ENCODE measurements at places on chromosomes 5 and 9. TPM values are rescaled to one million over a fixed set of nuclear protein-coding genes. Genes with fewer than 3 reads are reported as not detected.

DNA sequence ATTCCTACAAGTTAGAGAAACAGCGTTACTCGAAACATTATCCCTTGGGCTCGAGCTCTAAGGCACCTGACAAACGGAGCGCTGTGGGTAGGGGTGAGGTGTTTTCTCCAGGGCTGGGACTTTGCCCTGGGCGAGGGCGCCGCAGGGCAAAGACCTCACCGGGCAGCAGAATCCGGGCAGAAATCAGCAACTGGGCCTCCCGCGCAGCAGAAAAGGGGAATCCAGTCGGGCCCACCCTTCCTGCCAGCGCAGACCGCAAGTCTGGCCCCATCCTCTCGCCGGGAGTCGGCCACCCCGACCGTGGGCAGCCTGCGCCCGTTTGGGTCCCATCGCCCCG lies 430 bp upstream of the MSH3 start:
- no peak for DNase-seq

- DNase-seq: no peak
Measured at GRCh38 chr5:53008751-53009150, 19.6 kb downstream of the ITGA2 start.

DNA sequence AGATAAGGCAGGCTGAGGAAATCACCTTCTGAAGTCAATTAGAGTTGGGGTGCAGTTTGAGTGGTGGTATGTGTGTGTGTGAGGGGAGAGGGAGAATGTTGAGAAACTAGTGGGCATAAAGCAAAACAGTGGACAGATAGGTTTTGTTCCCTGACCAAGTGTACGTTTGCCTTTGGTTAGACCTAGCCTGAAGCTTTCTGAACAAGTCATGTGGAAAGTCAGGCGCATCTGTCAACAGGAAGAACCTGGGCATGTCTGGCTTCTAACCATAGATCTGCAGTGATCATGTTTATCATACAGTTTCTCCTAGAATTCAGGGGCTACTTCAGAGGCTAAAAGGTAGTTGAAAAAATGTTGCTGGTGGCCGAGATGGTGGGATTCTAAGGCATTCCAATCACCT lies 143.2 kb upstream of the PCA3 start:
- DNase-seq: no peak

- no peak for DNase-seq
Measured at GRCh38 chr5:111439473-111440075, 72.8 kb downstream of the STARD4 start.

- no peak for DNase-seq
Measured at GRCh38 chr5:142432369-142432863, 107.6 kb upstream of the SPRY4 start.

SAPCD2 gene
- total RNA-seq: 31.1 TPM

PCDHA8 gene
- 0.04 TPM for total RNA-seq

KIF3A gene
- total RNA-seq: 8.2 TPM

ABCA1 gene
- 7.2 TPM for total RNA-seq

Data from pulmonary artery endothelial cell (primary cell).